KBM-7 (cell line): ENCODE measurements at places on chromosomes 6 and 20.
A peak's percentile ranks its signal among the peaks of the same experiment; 100 is the strongest.

DNA sequence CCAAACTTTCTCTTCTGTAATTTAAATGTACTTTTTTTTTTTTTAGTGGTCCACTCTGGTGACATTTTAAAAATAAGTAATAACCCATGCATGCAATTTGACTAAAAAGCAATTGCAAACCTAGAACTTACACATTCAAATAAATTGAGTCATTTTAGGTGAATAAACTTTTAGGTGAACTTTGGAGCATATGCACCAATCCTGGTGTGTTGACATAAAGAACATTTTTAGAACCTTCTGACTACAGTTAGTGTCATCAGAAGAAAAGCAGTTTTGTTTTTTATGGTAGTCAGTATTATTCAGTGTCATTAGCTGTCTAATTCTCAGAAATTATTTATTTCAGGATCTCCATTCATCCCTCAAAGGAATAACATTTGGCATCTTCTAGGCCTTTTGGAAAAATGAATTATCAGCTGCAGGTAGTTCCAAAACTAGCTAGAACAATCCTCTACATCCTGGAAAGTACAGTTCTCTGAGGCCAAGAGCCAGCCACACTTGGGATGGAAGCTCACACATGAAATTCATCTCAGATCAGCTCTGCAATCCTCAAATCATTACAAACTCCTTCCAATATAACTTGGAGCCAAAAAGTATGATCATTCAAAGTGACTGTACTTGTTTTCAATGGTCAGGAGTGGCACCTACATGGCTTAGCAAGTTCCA is 38.5 kb upstream of the SIM1 start:
- no peak for DNase-seq

- DNase-seq: peak; percentile 64
Observed at GRCh38 chr6:145469021-145469420, 266.3 kb downstream of the EPM2A start.

GRCh38 chr20:46128310-46129151 is 10.4 kb downstream of the CD40 start:
- peak; percentile 16 for DNase-seq

DNA sequence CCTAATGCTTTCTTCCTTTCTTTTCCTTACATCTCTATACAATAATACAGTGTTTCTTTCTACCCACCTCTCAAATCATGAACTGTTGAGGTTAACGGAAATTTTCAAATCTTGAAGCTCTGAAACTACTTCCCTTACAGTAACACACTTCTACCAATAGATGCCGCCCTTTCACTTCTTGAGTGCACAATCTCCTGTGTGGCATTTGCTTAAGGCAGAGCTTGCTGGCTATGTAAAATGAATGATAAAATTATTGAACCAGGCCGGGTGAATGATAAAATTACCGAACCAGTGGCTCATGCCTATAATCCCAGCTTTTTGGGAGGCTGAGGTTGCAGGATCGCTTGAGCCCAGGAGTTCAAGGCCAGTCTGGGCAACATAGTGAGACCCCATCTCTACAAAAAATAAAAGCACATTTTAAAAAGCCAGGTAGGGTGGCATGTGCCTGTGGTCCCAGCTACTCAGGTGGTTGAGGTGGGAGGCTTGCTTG is 56.8 kb downstream of the KCNS1 start:
- peak; percentile 67 for DNase-seq

DNA sequence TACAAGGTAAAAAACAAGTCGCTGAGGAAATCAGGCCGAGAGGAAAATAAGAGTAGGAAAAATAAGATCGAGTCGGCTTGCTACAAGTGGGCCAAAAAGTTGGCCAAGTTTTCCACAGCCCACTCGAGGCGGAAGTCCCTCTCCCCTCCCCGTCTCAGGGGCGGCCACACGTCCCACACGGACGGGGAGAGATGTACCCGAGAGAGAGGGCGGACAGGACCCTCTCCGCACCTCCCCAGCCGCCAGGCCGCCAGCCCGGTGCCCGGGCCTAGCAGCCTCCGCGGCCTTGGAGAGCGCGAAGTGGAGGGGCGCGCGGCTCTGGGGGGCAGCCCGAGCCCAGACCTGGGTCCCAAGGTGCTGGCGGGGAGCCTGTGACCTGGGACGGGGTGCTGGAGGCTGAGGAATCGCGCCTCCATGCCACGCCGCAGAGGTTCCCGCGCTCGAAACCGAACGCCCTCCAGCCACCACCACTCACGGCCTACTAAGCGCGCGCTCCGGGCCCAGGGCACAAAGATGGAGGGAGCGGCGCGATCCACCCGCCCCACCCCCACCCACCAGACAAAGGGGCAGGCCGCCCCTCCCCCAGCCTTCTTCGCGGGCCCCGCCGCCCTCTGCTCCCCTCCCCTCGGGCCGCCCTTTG is 1.9 kb upstream of the HMGA1 start:
- no peak for DNase-seq

DNA sequence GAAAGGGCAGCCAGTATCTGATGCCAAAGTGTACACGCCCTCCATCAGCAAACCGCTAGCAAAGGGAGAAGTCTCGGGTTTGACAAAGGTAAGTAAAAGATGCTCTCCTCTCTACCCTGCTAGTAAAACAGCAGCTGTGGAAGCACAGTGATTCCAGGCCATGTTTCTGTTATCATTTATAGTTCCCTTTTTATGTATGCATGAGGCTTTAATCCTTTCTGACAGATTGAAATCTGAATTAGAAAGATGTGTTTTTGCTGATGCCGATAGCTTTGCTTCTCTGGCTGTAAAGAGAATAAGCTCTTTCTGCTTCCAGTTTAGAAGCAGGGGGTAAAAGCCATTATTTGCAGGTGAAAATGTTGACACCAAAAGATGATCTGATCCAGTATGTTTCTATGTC is 392.4 kb upstream of the SOX4 start:
- DNase-seq: no peak

DNA sequence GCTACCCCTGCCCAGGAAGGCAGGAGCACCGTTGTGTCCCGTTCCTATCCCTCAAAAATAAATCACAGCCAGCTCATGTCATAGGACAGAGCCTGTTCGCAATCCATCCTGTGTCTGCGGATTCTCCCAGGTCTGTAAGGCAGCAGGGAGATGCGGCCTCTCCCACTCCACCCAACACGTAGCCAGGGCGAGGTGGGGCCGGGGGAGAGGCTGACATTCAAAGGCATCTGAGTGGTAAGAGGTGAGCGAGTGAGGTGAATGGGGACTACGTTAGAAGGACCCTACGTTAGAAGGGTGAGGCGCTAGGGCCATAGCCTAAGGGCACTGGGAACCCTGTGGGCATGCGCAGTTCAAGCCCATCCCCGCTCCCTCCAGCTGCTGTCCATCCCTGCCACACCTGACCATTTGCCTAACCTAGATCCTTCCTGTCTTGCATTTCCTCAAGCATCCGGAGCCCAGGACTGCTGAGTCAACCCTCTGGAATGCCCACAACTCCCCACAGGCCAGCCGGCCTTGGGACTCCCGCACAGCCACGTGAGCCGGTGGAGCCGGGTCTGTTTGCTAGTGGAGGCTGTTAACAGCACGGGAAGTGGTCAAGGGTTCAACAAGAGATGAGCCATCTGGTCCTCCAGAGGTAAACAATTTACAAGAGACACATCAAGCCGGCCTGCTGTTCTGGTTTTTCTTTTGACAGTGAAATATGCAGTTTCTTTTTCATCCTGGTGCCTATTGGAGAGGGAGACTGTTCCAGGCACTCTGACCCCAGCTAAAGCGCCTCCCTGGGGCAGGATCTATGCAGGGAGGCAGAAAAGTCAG is 45.9 kb downstream of the RIPOR3 start:
- no peak for DNase-seq
